Hypothalamus (tissue), 51 donors: ENCODE measurements at places on chromosomes 5 and 9.

DNA sequence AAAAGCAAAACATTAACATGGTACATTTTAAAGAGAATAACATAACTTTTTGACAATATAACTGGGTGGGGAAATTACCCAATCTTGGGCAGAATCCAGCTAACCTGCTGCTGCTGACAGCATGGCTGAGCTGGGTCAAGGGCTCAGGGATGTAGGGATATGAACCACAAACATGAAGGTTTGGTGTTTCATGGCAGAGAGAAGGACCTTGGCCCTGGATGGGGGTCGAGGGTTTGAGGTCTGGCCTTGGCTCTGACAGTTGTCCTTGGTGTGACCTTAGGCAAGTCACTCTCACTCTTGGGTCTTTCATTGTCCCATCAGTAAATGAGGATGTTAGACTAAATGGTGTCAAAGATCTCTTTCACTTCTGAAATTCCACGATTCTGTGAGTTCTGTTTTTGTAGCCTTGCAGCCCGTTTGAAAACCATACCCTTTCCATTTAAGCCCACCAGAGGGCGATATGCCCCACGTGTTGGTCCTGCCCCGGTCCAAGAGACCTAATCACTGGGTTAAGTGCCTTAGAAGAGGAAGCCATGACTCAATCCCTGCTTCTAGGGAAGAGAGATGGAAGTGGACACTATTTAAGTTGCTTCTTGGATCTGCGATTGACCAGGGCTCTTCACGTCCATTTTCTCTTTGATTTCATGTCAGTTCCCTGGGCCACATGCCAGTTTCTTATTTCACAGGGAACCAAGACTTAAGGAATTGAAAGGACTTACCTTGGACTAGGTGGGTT is 56.8 kb upstream of the TEX48 start:
- DNase-seq, result peak; percentile 65

DNA sequence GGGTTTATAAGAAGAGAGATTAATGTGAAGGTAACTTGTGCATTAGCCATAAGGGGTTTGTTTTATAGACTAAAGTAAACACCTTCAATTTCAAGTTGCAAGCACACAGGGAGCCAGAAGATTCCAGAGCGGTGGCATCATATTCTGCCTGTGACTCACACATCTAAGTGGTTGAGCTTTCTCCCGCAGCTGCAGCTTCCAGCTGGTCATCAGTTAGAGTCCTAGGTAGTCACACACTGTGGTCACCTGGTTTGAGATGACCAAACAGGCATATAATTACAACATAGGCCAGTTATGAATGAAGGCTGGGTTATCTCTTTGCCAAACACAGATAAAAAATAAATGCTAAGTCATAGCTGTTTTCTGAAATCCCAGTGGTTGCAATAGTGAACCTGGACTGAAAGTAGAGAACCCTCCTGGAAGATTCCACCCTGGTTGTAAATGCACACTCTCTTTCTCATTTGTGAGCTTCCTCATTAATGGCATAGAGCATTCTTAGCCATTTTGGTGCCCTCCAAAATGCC is 171.3 kb downstream of the GDNF start:
- no peak for DNase-seq

- DNase-seq, result no peak
Measured at GRCh38 chr5:136028090-136028489, 698 bp upstream of the TGFBI start.

DNA sequence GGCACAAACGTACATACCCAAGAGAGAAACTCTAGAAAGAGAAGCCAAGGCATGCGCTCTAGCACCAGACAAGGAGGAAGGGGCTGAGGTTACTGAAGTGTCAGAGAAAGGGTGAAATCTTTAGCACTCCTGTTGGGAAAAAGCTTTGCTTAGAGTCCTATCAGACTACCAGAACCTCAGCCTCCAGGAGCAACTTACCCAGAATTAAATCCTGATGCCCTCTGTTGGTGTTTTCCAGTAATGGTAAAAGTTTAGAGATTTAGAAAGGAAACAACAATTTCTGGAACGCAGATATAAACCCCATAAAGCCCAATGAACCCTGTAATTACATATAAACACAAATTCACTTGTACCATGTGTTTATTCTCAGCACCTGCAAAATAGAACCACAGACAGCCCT is 33.2 kb upstream of the ASTN2 start:
- DNase-seq, result no peak

- DNase-seq, result peak; percentile 23
Measured at GRCh38 chr5:672329-673160, 20.6 kb downstream of the TPPP start.
